ENCODE measurements at places on chromosomes 4 and X. TPM values are rescaled to one million over a fixed set of nuclear protein-coding genes. Genes with fewer than 3 reads are reported as not detected.

DNA sequence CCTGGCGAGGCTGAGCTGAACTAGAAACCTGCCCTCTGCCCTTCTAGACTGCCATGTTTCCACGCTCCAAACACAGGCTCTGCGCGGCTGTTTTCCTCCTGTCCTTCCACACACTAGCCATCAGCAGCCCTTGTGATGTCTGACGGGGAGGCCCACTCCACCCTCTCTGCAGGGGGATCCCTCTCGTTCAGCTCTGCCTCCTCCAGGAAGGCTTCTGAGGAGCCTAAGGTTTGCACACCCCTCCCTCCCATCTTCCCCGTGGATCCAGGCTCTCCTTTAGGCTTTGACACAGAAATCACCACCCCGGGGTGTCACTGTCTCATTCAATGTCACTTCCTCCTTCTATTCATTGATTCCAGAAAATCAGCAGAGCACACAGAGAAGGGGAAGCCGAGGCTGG is 38.6 kb upstream of the CRMP1 start:
- no peak for DNase-seq

Gene BRCC3
- total RNA-seq: 21.7 TPM

DNA sequence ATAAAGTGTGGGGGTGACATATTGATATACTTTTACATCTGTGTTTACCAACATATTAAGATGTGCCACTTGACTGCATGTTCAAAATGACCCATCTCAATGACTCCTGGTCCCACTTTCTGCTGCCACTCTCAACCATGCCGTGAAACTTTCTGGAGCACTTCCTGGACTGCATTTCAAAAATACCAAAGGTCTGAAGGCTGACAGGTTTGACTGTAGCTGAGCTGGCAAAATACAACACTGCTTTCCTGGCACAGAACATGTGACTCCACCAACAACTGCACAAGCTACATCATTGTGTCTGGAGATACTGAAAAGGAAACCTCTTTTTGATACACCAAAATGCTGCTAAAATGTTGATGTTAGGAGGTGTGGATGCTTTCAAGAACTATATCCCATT is 184.8 kb downstream of the UNC5C start:
- no peak for DNase-seq

DNA sequence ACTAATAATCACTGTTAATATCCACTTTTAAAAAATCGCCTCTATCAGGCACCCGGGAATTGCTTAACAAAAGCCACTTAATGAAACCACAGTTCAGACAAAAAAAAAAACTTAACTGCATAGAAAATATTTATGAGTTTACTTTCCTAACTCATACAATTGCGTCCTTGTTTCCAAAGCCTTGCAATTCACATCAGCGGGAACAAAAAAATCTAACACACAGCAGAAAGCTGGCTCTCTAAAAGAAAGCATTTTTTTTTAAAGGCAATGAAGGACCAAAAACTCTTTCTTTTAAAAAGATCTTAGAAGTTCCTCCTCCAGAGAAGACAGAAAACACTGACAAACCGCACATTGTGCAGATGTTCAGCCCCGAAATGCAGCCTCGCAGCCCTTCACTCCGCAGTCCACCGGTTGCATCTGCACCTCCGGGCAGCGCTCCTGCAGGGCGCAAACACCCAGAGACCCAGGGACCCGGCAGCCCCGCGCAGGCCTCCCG is 812 bp downstream of the FAT1 start:
- no peak for DNase-seq

Gene MAMLD1
- 5.8 TPM for total RNA-seq

Gene SYTL4
- total RNA-seq: 0.13 TPM

Gene GK2
- total RNA-seq: not detected

GRCh38 chr4:65737672-65738071 is 67.4 kb upstream of the EPHA5 start:
- no peak for DNase-seq

Gene CENPVL2
- not detected for total RNA-seq

- DNase-seq: no peak
Measured at GRCh38 chr4:166980419-166980818, 253.9 kb downstream of the SPOCK3 start.

DNA sequence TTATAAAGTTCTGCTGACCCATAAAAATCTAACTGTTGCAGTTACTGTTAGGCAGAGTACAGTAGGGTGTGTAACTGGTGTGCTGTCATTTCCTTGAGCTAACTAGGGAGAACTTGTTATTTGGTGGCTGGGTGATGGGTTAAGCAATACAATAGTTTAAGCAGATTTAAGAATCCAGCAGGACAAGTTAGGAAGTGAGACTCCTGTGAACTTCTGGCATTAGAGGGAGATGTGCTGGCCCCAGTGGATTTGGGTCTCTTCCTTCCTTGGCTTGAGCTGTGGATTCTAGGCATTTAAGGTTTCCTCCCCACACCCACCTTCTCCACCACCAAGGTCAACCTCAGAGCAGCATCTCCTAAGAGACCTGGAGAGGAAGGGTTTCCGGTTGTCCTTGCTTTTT is 70.5 kb downstream of the CLCN5 start:
- DNase-seq: no peak

Gene TMPRSS11A
- not detected for total RNA-seq

GRCh38 chr4:55002431-55002830 is 123.0 kb downstream of the KDR start:
- no peak for DNase-seq

Gene SEC31A
- 114 TPM for total RNA-seq

GRCh38 chrX:13894888-13895565 is 78.1 kb upstream of the GPM6B start:
- DNase-seq: no peak

- DNase-seq: no peak
Measured at GRCh38 chr4:165248102-165248501, 40.7 kb downstream of the KLHL2 start.

Gene NPY2R
- not detected for total RNA-seq

DNA sequence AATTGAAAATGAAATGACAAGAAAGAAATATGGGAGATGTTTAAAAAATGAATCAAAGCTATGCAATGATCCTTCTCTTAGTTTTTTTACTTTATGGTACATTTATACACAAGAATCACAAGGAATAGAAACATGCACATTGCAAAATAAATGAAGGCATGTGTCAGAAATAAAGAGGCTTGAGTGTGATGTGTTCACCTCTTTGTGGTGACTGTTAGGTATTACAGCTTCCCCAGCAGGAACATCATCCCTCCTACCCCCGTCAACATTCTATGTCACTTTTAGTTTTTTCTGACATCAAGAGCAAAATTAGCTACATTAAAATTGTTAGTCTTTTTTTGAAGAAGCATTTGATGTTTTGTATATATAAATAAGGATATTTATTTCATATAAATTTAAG is 214.8 kb downstream of the SLC4A4 start:
- DNase-seq: no peak

Gene TMEM271
- not detected for total RNA-seq

GRCh38 chr4:157992038-157992705 is 180.7 kb downstream of the GASK1B start:
- no peak for DNase-seq

DNA sequence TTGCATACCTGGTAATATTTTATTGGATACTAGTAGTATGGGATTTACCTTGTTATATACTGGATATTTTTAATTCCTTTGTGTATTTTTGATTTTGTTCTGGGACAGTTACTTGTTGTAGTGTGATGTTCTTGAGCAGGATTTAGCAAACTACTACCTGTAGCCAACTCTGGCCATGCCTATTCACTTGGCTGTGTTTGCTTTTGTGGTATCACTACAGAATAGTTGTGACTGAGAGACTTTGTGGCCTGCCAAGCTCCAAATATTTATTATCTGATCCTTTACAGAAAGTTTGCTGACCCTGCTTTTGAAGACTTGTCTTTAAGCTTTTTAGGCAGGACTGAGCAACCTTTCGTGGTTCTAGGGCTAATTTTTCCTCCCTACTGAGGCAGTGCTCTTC is 17.8 kb downstream of the ZCCHC4 start:
- no peak for DNase-seq

Gene CDKN2AIP
- total RNA-seq: 27.2 TPM

Gene SULT1E1
- not detected for total RNA-seq

DNA sequence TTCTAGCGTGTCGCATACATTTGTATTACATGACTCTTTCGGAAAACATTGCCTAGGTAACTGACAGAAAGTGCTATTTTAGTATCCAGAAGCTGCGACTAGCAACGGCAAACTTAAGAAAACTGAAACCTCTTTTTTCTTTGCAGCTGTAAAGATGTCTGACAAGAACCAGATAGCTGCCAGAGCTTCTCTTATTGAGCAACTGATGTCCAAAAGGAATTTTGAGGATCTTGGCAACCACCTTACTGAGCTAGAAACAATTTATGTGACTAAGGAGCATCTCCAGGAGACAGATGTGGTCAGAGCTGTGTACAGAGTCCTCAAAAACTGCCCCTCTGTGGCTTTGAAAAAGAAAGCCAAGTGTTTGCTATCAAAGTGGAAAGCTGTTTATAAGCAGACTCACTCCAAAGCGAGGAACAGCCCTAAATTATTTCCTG is 9.4 kb downstream of the TCEANC start:
- no peak for DNase-seq

GRCh38 chr4:22090661-22091351 is 142.2 kb upstream of the KCNIP4 start:
- DNase-seq: no peak

Gene RAB33B
- 5.1 TPM for total RNA-seq

- DNase-seq: no peak
Measured at GRCh38 chr4:55865228-55865806, 11.9 kb downstream of the EXOC1 start.

- no peak for DNase-seq
Measured at GRCh38 chr4:61036071-61036684, 163.9 kb upstream of the ADGRL3 start.

DNA sequence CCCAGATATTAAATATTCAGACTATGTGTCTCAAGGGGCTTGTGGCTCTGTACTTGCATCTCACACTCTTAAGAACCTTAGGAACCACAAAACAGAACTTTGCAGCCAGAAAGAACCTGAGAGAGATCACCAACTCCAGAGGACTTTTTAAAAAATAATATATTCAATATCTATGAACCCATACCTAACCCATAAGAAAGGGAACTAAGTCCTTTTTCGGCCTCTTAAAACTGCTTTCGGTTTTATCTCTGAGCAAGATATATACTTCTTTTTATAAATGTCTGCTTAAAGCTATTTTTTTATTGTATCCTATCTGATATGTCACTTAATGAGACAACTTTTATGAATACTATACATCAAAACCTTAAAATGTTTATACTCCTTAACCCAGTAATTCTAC is 10.9 kb downstream of the SMARCA1 start:
- no peak for DNase-seq

- DNase-seq: no peak
Measured at GRCh38 chr4:88012647-88013046, 5.2 kb downstream of the PKD2 start.

Gene DGAT2L6
- not detected for total RNA-seq

GRCh38 chr4:44988011-44988410 is 261.7 kb upstream of the GNPDA2 start:
- no peak for DNase-seq

Gene GPR78
- total RNA-seq: not detected

DNA sequence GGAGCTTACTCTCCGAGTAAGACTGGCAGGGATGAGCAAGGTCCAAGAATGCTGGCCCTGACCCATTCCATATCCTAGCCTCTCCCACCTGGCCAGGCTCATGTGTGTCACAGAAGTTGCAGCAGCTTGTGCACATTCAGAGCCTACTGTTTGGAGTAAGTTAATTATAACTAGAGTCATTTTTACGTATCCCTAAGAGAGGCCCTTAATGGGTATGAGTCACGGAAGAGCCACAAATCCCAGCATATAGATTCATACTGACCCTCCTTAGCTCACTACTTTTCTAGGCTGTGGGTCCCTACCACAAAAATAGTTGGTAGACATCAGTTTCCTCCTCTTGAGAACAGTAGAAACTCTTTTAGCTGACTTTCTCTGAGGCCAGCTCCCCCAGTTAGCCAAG is 118.3 kb upstream of the FRG1 start:
- DNase-seq: no peak

All from activated T-cell treated with anti-CD3 and anti-CD28 coated beads, Interleukin-2, amount 50 U/mL, for 4 hours (primary cell).